ENCODE measurements at places on chromosomes 2 and 18.
A peak's percentile ranks its signal among the peaks of the same experiment; 100 is the strongest.

DNA sequence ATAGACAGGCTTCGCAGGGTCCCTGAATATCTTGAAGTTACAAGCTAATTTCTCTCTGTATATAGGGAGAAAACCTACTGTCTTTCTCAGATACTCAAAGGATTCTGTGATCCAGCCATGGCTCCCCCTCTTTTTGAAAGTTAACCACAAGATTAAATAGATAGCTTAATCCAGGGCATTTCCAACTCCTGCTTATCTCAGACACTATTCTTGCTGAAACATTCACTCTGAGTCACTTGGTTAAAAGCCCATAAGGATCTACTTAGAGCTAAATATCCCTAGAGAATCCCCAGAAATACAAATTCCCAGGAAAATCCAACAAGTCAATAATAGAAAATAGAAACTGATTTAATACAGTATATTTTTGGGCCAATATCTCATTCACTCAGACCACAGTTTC lies 179.1 kb upstream of the LYPD1 start:
- no peak for DNase-seq

GRCh38 chr2:7516484-7517063 lies 599.4 kb downstream of the RNF144A start:
- DNase-seq: no peak

DNA sequence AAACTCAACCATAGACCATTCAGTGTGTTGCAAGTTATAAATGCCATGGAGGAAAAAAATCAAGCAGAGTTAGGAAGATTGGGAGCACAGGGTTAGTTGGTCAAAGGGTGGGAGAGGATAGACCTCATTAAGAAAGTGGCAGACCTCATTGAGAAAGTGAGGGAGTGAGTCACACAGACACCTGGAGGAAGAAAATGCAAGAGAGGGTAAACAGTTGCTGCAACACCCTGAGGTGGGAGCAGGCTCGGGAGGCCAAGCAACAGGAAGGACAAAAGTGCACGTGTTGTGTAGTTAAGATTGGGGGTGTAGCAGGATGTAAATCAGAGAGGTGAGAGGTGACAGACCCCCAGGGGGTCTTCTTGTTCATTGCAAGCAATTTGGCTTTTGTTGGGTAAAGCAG lies 6.4 kb downstream of the IL1RL1 start:
- DNase-seq: no peak

DNA sequence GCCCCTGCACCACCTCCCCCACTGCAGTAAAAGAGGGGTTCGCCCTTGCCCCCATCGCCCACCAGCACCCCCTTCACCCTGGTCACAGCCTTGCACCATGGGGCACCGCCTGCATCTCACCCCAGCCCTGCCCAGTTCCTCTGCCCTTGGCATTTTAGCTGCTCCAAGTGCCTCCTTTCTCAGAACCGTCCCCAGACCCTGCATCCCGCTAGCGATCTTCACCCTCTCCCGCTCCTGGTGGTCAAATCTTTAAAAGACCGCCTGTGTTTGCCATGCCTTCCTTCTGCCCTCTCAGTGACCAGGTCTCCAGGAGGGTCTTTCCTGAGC lies 114.7 kb upstream of the OTOS start:
- no peak for DNase-seq

DNA sequence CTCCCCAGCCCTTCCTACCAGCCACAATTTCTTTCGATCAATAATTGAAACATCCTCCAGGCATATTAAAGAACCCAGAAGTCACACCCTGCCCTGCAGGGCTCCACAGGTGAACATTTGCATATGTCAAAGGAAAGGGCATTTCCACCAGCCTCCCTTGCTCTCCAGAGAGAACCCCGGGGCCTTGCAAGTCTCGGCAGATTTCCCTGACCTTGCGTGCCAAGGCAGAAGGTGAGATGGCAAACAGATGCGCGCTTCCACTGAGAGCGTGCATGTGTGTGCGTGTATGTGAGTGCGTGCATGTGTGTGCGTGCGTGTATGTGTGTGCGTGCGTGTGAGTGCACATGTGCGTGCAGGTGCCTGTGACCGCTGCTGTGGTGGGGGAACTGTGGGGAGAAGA lies 120.3 kb downstream of the INO80D start:
- no peak for DNase-seq

DNA sequence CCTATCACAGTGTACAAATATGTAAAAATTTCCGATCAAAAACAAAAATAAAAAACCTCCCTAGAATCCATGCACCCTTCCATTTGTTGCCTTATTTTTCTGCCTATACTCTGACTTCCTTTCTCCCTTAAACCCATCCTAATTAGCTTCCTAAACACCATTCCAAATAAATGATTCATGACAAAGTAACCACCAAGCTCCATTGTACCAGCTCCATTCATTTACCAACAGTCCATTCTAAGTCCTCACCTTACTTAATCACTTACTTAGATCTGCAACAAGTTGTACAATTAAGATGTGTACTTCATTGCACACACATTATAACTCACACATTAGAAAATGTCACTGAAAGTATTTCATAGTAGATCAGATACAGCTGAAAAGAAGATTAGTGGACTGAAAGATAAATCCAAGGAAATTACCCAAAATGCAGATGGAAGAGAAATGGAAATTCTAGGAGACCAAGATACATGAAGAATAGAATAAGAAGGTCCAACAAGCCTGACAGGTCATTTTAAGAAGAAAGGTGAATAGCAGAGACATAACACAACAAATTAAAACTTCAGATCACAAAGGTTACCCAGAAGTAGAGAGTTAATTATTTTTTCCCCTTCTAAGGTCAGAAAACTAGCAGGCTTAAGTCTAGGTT lies 154.6 kb downstream of the DYM start:
- no peak for DNase-seq

GRCh38 chr18:4230450-4231168 lies 224.5 kb downstream of the DLGAP1 start:
- no peak for DNase-seq

GRCh38 chr2:180990794-180991193 lies 10.4 kb downstream of the UBE2E3 start:
- DNase-seq: no peak

GRCh38 chr2:23534771-23535170 lies 149.8 kb downstream of the KLHL29 start:
- no peak for DNase-seq

DNA sequence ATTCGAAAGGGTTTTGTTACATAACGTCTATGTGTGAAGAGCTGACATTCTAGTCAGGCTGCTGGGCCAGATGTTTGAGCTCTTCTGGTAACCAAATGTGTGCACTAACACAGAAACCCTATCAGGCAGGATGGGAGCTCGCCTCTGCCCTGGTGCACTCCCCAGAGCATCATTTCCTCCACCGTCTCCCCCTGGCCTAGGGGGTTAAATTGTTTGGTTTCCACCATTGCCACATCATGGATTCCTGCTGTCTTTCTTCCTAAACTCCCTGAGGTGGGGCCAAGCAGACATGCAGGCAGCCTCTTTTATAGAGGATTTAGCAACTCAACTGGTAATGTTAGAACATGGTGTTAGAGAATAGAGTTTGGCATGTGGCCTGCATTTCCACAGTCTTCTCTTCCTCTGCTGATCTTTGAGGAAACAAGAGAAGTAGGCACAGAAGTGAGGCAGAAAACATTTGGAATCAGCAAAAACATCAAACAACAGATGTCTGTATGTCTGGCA lies 87.3 kb downstream of the ANTXR1 start:
- no peak for DNase-seq

GRCh38 chr18:79624356-79625170 lies 55.0 kb upstream of the CTDP1 start:
- no peak for DNase-seq

DNA sequence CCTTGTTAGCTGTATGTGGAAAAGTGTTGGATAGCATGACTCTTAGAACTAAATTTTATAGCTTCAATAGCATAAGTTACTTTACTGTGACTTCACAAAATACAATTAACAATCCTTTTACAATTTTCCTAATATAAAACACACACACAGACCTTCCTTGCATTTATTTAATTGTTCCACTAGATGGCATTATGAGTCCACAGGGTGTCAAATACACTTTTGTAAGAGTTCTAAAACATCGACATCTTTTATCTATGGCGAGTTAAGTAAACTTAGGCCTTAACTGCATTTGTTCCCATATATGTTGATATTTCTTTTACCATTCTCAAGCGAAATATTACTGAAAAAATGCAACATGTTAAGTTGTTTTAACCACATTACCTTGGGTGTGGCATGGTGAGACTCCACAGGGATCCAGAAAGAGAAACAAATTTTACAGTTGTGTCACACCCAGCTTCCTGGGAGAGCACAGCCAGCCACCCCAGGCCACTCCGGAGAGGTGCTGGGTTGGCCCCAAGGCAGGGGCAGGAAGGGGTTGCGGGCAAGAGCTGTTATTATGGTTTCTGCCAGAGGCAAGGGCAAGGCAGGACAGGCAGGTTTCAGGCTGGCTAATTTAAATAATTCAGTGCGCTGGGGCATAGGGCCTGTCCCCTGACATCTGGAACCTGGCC lies 312.4 kb upstream of the MC4R start:
- no peak for DNase-seq

DNA sequence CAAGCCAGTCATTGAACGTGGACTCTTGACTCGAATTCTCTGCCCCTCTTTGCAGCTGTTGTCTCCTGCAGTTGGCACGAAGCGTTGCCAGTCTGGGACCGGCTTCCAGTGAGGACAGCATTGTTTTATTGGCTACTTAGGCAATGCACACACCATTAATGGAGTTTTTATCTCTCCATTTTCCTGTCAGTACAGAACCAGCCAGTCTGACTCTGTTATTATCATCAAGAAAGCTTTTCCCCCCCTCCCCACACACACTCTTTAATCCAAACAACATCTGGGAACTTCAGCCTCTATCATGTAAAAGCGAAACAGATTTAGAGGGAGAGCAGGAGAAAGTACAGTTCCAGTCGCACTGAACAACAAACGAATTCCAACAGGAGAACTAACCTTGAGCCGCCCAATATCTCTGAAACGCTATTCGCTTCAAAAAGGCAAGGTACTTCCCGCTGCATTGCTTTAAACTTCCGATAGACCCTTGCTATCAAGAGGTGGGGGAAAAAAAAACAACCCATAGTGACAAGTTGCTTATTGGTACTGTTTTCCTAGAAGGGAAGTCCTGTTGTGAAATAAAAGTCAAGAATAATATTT lies 38.2 kb downstream of the ACVR1 start:
- no peak for DNase-seq

DNA sequence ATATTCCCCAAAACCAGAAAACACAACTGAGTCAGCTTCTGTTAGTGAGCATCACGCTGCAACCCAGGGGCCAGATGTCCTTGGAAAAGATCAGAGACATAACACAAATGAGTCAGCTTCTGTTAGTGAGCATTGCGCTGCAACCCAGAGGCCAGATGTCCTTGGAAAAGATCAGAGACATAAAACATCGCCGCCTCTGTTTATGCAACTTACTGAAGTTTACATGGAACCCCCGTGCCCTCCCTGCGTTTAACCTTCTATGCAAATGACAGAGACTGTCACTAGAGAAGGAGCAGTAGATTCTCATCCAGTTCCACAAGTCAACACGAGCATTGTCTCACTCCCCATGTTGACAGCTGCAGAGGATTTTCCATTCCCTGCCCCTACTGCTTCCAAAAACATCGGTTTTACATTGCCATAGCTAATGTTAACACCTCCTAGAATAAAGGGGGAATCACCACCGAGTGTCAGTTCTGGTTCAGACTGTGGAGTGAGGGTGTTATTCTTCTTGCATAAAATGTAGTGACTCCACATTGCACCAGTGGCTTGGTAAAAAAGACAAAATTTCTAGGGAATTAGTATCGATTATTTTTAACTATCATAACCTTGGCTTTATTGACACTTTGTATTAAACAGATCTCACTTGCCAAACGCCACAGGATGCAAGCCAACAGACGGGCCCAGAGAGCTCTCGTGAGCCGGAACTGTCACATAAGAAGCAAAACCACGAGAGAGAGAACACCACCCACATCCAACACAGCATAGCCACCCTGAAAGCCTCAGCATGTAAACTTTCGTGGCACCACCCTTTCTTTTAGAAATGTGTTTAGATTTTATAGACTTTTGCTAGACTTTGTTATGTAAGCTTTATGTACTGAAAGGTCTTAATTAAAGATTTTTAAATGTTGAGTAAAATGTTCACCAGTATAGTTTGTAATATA lies 87.7 kb downstream of the SH3YL1 start:
- DNase-seq: peak; percentile 23
